CD4-positive, alpha-beta T cell treated with Interferon gamma for 1 hour (primary cell): ENCODE measurements at places on chromosomes 5 and 9.
A peak's percentile ranks its signal among the peaks of the same experiment; 100 is the strongest.

- DNase-seq = no peak
Observed at GRCh38 chr5:135824541-135825041, 9.9 kb upstream of the SLC25A48 start.

DNA sequence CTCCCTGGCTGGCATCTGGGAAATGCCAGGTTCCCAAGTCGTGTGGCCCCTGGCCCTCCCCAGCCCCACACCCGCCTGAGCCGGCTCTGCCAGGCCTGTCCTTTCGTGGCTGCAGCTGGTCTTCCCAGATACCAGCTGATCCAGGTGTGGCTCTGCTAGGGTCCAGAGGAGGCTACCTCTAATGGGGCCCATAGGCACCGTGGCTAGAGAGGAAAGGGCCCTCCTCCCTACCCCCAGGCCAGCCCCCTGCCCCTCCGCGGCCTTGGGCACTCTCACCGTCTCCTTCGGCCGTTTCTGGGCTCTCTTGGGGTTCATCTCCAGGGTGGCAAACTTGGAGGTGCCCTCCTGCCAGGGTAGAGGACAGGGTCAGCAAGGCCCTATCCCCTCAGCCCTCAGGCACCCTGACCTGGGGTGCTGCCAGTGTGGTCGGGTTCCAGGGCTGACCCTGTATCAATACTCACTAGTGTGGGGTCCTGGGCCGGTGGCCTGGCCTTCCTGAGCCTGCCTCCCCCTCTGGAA, 17.0 kb downstream of the RALGDS start:
- no peak for DNase-seq

GRCh38 chr9:91992461-91993041, 42.5 kb upstream of the ROR2 start:
- no peak for DNase-seq

GRCh38 chr5:111223101-111223786, 940 bp upstream of the CAMK4 start:
- no peak for DNase-seq

DNA sequence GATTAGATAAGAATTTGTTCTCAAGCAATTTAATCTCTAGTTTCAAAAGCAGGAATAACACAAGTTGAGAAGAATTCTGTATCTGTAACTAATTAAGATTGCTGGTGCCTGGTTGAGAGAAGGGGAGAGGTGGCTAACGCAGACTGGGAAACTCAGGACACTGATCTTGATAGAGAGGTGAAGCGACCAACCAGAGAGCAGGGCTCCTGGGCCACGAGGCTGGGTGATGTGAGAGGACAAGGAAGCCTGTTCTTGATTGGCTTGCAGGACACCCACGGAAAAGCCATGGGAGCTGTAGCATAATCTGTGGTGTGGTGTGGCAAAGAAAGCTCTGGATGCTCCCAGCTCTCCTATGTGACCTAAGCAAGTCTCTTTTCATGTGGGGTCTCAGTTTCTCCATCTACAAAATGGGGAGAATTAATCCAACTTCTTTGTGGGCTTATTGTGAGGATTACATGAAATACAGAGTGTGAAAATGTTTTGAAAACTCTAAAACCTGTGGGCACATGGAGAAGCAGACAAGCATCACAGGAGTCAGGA, 594.1 kb upstream of the BRINP1 start:
- no peak for DNase-seq

- DNase-seq = no peak
Observed at GRCh38 chr9:79221084-79221483, 350.7 kb upstream of the TLE4 start.

GRCh38 chr9:36837431-36838405, 196.3 kb downstream of the PAX5 start:
- no peak for DNase-seq

DNA sequence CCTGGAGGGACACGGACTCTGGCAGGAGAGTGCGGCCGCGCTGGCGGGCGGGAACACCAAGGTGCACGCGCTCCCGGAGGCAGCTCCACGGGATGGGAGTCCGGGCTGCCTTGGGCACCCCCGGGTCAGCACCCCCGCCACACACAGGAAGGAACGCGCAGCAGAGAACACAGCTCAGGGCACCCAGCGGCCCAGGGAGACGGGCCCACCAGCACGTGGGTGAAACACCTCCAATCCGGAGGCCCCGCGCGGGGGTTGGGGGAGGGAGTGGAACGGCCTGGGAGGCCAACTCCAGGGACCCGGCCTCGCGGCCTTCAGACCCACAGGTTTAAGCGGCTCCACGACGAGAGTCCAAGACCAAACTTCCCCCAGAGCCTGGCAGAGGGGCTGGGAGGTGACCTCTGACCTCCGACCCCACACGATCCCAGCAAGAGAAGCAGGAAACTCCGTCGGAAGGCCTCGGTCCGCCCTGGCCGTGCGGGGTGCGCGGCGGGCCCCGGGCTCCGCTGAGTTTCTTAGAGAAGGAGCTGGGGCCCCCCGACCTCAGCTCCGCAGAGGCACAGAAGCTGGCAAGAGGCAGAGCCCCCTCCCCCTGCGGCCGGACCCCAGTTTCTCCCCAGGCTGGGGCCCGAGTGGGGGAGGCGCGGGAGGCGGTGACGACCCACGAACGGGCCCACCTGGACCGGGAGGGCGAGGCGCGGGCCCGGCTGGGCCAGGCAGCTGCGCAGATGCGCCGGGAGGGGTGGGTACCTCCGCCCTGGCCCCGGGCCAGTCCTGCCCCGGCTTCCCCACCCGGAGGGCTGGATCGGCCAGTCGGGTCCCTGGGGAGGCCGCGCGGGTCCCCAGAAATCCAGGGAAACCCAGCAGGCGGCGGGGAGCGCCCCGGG, 851 bp downstream of the NACC2 start:
- peak; percentile 52 for DNase-seq

- DNase-seq = no peak
Observed at GRCh38 chr9:88826181-88826580, 165.1 kb upstream of the S1PR3 start.

- no peak for DNase-seq
Observed at GRCh38 chr9:842635-843426, 1.3 kb downstream of the DMRT1 start.

GRCh38 chr5:133930061-133930812, 38.2 kb downstream of the C5orf15 start:
- peak; percentile 53 for DNase-seq

DNA sequence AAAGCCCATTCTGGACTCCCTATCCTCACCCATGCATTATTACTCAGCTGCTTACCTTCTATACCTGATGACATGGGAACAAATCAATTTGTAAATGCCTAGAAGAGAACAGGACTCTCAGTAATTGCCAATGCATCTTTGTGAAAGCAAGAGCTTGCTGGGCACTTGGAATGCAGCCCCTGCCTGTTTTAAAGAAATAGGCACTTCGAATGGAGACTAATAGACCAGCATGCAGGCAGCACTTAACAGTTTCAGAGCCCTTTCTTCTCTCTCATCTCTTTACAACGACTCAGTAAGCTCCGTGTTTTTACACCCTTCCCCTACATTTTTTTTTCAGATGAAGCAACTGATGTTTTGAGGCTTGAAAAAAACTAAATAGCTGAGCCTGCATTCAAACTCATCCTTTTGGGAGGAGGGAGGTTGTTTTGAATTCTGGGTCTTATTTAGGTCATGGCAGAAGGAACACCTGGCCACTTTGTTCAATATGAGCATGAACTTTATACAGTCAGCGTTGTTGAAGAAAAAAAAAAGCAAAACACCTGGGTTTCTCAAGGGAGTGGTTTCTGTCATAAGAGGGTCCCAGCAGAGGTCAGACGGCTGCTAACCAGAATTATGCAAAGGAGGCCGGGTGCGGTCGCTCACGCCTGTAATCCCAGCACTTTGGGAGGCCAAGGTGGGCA, 34.6 kb upstream of the WHRN start:
- no peak for DNase-seq

- no peak for DNase-seq
Observed at GRCh38 chr5:168075387-168075786, 216.1 kb upstream of the WWC1 start.

GRCh38 chr5:6875376-6875775, 162.1 kb downstream of the TENT4A start:
- DNase-seq = no peak

GRCh38 chr5:40437452-40437861, 242.3 kb upstream of the PTGER4 start:
- peak; percentile 59 for DNase-seq

GRCh38 chr5:96977228-96977627, 41.3 kb downstream of the LNPEP start:
- no peak for DNase-seq

DNA sequence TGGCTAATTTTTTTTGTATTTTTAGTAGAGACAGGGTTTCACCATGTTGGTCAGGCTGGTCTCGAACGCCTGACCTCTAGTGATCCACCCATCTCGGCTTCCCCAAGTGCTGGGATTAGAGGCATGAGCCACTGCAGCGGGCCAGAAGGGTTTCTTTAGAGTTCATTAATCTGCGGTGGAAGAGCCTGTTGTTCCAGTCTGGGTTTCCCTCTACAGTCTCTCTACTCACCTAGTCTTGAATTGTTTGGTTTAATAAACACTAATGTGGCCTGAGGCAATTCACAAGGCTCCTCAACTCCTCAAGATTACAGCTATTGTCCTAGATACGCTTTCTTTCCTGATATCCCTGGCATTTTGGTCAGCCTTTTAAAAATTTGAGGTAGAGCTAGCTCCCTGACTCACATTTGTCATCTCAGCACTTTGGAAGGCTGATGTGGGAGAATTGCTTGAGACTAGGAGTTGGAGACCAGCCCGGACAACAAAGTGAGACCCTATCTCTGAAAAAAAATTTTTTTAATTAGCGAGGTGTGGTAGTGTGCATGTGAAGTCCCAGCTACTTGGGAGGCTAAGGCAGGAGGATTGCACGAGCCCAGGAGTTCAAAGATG, 4.6 kb upstream of the SAR1B start:
- no peak for DNase-seq

DNA sequence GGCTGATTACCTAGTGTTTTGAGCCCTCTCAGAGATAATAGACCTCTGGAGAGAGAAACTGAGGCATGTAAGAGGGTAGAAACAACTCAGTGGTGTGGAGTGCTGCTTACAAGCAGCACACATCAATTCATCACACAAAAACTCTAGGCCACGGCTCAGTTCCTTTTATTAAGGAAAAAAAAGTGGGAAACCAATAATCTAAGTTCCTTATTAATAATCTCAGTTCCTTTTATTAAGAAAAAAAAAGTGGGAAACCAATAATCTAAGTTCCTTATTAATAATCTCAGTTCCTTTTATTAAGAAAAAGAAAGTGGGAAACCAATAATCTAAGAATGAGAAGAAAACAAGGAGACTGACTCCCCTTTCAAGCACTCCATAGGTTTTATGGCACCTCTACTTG, 28.0 kb downstream of the TXNDC8 start:
- no peak for DNase-seq

- no peak for DNase-seq
Observed at GRCh38 chr9:124388275-124389048, 26.8 kb downstream of the PSMB7 start.

DNA sequence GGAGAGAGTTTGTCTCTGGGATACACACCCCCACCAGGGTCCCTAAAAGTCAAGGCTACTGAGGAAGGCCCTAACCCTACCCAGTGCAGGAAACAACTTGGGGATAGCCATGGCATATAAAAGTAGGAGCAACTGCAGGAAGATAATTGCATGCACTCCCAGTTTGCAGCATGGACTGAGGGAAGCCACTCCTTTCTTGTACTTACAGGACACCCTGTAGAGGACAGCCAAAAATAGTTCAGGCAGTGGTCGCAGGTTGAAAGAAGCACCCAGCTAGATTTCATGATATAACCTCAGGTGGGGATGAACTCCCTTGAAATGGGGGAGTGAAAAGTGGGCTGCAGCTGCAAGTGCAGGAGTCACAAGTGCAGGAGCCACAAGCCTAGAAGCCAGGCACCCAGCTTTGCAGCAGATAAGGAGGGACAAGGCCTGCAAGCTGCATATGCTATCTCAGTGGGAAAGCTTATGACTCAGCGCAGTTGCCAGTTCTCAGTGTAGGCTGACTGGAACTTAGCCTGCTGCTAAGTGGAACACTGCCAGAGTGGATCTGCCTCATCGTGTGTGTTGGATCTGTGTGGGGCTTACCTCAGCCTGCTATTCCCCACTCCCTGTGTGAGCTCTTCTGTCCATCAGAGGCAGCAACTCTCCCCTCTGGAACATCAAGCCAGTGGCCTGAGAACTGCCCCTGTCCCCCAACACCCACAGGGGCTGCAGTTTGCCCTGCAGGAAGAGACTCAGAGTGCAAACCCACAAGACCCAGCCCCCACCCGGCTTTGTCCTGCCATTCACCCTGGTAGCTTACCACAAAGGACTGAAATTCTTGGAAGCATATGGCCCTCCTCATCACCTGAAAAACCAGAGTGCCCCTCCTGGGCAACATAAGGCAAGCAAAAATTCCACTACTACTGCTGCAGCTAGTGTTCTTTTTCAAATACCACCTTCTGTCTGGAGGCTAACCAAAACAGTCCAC, 42.7 kb downstream of the CYLC2 start:
- no peak for DNase-seq

- DNase-seq = no peak
Observed at GRCh38 chr9:119053070-119053469, 316.2 kb downstream of the BRINP1 start.

DNA sequence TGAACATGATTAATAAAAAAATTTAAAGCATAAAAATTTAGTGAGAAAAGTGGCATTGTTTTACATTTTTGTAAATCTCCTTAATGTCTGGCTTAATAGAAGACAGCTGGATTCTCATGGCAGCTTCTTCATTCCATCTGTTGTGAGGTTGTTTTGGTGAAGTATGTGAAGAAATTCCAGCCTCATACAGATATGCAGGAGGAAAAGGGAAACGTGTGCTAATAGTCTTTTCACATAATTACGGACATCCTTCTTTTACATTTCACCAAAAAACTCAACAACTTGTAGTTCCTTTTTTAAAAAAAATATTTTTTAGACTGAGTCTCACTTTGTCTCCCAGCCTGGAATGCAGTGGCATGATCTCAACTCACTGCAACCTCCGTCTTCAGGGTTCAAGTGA, 46.9 kb downstream of the HACD4 start:
- DNase-seq = no peak

- DNase-seq = no peak
Observed at GRCh38 chr9:111016426-111017045, 21.7 kb downstream of the LPAR1 start.

DNA sequence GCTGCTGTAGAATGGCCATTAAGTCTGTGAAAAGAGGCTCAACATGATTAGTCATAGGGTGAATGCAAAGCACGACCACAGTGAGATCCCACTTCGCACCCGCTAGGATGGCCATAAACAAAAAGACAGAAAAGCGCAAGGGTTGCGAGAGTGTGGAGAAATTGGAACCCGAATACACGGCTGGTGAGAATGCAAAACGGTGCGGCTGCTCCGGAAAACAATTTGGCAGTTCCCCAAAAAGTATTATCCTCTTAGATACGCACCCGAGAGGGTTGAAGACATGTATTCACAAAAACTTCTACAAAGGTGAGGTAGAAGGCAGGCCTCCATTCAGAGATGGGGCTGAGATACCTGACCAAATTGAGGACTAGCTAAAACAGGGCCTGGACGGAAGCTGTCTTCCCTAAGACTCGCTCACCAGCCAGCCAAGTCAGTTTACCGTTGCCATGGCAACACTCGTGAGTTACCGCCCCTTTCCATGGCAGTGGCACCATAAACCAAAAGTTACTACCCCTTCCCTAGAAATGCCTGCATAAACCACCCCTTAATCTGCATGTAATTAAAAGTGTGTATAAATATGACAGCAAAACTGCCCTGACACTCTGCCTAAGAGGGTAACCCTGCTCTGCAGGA, 726 bp upstream of the PSMB7 start:
- no peak for DNase-seq
